ENCODE measurements at places on chromosomes 5 and 9.

DNA sequence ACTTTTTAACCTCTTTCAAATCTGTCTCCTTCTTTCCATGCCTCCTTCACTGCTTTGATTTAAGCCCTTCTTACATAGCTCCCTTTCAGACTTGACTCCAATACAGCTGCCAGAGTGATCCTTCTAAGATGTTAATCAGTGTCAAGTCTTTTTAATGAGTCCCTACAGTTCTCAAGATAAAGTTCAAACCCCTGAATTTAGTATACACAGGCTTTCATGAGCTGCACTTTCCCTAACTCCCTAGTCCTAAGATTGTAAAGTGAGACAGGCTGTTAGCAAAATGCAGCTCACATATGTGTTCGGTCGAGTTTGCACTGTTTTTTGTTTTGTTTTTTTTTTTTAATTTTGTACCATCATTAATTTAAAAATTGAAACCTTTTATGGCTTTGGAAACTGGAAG lies 190.4 kb upstream of the VCAN start:
- no peak for DNase-seq

GRCh38 chr9:27078685-27079084 lies 30.3 kb upstream of the TEK start:
- no peak for DNase-seq

- peak; percentile 89 for DNase-seq
Observed at GRCh38 chr9:129482521-129483414, 138.1 kb downstream of the C9orf50 start.

- no peak for DNase-seq
Observed at GRCh38 chr5:179860301-179860700, 1.7 kb upstream of the MRNIP start.

- DNase-seq = peak; percentile 46
Observed at GRCh38 chr9:82021198-82021597, 32.6 kb downstream of the SPATA31D1 start.

- DNase-seq = no peak
Observed at GRCh38 chr5:143262393-143263174, 140.9 kb downstream of the NR3C1 start.

DNA sequence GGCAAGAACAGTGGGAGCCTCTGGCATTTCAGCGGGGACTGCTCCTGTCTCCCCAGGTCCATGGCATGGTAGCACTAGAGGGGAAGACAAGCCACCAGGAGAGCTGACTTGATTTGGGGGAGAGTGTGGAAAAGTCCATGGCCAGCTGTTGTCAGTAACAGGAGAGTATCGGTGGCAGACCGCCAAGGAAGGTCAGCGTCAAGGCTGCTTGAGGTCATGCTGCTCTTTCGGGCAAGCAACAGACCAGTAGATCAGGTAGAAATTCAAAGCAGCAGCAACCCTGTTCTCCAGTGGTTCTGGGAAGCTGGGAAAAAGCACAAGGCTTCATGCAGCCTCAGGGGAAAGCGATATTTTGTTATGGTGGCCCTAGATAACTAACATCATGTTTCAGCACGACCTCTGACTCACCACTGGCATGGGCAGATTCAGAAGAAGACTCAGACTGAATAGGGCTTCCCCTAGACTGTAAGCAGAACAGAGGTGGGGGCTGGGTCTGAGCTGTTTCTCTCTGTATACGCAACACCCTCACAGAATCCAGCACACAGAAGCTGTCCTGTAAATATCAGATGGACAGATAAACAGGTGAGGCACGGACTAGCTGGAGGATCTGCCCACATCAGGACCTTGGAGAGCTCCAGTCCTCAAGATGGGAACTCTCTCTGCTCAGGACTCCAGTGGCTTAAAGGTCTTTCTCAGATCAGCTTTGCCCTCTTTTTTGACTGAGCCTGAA lies 35.2 kb upstream of the PLEKHG4B start:
- no peak for DNase-seq

- no peak for DNase-seq
Observed at GRCh38 chr5:64973215-64973614, 204.5 kb downstream of the CWC27 start.

DNA sequence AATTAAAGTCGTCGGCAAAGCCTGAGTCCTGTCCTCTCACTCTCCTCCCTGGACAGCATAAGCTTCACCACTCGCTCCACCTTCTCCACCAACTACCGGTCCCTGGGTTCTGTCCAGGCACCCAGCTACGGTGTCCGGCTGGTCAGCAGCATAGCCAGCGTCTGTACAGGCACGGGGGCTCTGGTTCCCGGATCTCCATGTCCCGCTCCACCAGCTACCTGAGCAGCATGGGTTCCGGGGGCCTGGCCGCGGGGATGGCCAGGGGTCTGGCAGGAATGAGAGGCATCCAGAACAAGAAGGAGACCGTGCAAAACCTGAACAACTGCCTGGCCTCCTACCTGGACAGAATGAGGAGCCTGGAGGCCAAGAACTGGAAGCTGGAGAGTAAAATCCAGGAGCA lies 1.7 kb upstream of the XPA start:
- DNase-seq = no peak

DNA sequence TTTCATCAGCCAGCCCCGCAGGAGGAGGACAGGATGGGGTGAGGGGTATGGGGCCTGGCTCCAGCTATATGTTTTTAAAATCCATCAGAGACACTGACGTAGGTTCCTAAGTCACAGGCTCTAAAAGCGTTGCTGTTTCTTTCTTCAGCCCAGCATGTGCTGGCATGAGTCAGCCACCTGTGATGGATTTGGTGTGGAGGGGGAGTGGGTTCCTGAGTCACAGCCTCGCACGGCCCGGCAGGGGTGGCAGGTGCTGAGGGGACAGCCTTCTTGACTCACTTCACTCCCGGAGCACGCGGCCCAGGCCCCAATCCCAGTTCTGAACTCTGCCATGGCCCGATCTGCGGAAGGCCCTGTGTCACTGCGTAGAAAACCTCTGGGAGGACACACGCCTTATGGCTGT lies 38.8 kb upstream of the RPL26L1 start:
- no peak for DNase-seq

GRCh38 chr5:55771175-55771655 lies 33.4 kb downstream of the DDX4 start:
- DNase-seq = no peak

DNA sequence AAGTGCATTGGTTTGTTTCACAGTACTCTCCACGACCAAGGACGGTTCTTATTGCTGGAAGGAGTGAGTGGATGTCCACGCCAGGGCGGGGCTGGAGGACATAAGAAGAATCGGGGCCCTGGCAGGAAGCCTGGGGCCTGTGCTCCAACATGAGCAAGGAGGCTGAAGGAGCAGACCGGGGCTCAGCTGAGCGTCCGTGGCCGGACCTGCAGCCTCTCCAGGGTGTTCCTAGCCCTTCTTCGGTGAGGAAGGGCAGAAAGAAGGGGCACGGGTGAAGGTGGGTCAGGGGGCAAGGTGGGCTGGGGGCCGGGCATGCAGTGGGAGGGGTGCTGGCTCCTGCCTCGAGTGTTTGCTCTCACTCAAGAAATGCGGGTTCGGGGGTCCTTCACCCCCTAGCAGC lies 18.1 kb downstream of the FAM78A start:
- DNase-seq = no peak

DNA sequence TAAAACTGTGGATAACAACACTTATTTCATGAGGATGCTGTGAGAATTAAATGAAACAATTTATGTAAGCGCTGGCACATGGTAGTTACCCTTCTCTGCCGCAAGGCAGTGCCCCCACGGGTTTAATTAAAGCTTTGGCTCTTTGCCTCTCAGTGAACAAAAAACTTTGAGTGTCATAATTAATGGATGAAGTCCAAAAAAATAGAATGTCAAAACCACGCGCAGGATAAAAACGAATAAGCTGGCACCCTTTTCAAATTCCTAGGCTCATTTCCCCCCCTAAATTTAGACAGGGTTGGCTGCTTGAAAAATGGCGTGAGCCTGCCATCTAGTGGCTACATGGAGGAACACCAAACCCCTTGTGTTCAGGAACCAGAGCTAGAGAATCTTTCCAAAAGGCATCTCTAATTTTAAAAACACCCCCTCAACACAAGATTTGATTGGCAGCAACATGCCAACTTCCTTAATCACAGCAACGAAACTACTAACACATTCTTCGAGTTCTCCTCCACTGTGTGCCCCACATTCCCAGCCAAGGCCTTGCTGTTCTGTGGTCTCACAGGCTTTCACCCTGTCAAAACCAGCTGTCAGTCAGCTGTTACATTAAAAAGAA lies 29.0 kb upstream of the CCNG1 start:
- peak; percentile 57 for DNase-seq

- DNase-seq = no peak
Observed at GRCh38 chr5:40656766-40657165, 22.9 kb upstream of the PTGER4 start.

DNA sequence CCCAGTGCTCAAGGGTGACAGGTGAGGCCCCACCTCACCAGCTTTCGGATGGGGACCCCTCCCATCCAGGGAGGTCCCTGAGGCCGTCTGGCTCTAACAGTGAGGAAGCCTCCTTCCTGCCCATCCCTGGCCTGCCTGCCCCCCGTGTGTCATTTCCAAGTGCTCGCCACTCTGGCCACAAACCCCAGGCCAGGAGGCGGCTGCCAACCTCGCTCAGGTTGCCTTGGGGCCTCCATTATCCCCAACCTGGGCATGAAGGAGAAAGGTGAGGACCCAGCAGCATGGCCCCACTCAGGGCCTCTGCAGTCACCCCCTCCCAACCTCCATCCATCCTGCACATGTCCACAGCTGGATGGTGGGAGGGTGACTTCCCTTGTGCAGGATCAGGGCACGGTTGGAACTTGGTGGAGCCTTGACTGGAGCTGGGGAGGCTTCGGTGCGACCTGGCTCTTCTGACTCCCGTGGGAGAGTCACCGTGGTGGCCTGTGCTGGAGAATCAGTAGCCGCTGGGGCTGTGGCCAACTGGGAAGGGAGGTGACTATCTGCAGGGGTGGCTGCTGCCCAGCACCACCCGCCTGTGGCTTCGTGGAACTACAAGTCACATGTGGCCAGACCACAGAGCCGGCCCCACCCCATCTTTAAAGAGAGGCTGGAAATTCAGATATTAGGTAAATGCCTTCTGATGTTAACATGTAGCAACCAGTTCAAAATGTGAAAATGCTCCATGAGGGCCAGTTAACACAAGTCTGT lies 37.5 kb upstream of the GFPT2 start:
- no peak for DNase-seq

- no peak for DNase-seq
Observed at GRCh38 chr9:85534340-85534739, 207.4 kb downstream of the AGTPBP1 start.

DNA sequence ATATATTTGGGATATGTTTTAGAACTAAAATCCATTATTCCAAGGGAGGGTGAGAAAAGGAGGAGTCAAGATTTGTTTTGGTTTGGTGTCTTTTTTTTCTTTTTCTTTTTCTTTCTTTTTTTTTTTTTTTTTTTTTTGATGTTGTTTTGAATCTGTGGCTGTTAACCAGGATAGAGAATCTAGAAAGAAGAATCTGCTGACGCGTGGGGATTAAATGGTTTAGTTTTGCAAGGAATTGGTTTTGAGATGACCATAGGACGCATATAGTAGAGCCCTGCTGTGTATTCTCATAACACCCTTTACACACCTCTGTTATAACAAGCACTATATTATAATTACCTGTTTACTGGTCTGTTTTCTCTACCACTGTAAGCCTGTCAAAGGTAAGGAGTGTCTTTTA lies 9.4 kb downstream of the RABGAP1 start:
- no peak for DNase-seq

GRCh38 chr9:27382308-27382707 lies 85.4 kb upstream of the EQTN start:
- DNase-seq = no peak
